ENCODE measurements at places on chromosomes 2 and 18.

GRCh38 chr2:910698-911097 lies 40.0 kb upstream of the SNTG2 start:
- DNase-seq: no peak

DNA sequence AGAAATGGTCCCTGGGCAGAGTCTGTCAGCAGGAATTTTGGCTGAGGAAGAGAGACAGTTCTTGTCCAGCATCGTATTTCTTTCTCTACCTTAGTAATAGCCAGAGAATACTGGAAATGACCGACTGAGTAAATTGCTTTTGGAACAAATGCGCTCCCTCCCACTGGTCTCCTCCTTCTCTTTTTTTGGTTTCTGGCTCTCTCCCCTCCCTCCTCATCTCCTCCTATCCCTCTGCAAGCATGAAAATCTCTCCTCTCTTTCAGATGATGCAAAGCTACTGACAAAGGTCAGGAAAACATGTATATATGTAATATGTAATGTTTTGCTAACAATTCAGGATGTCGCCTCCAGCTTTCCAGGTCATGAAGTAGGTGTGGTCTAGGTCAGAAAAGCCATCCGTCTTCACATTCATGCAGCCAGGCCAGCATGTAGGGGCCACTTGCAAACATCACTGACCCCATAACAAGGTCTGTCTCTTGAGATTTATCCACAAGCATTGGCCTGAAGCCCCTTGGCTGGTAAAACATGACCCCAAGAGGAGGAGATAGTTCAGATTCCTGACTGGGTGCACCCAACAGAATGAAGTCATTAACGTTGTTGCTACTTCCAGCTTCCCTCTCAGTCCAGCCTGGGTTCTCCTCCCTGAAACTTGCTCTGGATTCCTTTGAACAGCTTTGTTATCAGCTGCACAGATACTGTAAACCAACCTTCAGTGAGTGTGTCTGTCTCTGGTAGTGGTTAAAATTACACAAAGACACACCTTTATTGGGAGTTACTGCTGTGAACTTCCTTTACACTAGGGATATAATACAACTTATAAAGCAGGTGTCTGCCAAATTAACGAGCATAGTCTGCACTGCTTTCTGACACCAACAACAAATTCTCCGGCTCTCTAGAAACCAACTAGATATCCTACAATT lies 864.4 kb upstream of the KLHL29 start:
- DNase-seq: no peak

DNA sequence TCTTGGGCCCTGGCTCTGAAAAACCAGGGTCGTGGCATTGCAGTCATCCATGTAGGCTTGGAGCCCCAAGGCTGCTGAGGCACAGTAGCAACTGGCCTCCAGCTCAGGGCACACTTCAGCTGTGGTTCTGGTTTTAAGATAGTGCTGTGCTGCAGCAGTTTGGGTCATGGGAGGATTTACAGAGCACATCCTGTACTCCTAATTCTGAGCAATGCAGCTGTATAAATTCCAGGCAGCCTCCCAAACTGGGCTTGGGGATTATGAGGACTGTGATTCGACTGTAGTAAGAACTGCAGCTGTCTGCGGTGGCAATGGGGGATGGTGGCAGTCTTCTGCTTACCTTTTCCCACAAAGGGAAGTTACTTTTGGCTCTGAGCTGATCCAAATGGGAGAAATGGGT lies 536.3 kb upstream of the GCFC2 start:
- DNase-seq: no peak

- DNase-seq: peak; percentile 17
Observed at GRCh38 chr18:65906621-65907034, 155.8 kb downstream of the CDH7 start.

DNA sequence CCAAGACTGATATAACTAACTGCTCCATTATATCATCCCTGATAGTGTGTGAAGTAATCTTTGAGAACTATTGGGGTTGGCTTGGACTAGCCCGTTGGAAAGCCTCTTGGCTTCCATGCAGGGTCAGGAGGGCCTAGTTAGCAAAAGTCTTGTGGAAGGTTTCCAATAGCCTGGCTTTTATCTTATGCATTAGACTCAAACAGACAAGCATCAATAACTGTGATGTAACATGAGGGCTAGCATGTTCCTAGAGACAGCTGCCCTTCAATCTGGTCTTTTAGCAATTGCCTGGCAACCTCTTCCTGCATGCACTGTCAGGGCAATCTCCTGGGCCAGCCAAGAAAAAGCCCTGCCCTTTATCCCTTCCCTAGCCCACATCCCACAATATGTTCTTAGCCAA lies 18.2 kb downstream of the SLC8A1 start:
- DNase-seq: no peak

- DNase-seq: no peak
Observed at GRCh38 chr2:169819106-169819505, 5.6 kb downstream of the METTL5 start.
